ENCODE measurements at places on chromosomes 7 and 10. TPM values are rescaled to one million over a fixed set of nuclear protein-coding genes. Genes with fewer than 3 reads are reported as not detected.

GRCh38 chr7:123237-123636, 69.1 kb upstream of the FAM20C start:
- no peak for DNase-seq

DNA sequence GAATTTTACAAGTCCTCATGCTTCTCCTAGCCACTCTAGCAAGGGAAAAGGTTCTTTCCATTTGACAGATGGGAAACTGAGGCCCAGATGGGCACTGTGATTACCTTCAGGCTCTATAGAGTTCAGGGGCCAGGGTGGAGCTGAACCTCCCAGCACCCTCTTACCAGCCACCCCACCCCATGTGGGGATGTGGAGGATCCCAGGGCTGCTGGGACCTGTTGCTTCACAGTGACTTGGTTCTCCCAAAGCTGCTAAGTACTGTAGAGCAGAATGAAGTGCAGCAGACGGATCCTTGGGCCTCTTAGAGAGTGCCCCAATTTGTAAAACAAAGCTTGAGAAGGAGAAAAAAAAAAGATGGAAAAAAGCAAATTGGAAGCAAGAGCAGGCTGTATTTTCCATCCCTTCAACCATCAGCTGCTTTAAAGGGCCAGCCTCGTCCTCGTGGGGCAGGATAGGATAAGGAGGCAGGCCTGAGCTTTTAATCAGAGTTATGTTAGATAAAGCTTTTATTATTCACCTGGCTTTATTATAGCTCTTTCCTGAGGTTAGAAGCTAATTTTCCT, 147.0 kb downstream of the CDH23 start:
- DNase-seq: no peak

DNA sequence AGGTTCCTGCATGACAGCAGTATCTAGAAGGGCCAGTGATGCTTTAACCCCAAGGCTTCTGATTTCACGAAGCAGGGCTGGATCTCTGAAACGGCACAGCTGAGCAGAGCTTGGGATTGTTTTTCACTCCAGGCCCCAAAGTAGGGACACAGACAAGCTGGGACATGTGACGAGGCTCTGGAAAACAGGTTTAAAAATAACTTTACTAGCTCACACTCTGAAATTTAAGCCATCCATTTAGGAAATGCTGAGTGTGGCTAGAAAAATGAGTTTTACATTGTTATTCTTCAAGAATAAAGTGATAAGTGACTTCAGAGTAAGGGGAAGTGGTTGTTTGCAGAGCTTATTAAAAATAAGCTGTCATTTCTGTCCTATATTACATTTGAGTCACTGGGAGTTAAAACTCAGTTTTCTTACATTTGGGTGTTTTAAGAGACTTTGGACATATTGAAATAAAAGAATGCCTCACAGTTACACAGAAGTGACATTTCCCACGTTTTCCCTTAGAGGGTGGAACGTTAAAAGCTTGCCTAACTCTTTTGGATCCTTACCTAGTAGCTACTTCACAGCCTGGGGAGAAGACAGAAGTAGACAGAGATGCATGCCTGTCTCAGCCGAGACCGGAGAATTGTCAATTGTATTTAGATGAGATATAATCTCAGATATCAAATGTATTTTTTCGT, 107.8 kb downstream of the GALNT17 start:
- no peak for DNase-seq

STEAP4 gene
- 10.5 TPM for total RNA-seq

CYP3A5 gene
- total RNA-seq: 7.5 TPM
